ENCODE measurements at places on chromosomes 6 and 20.

GRCh38 chr6:170206317-170206621 is 84.6 kb downstream of the DLL1 start:
- DNase-seq = no peak

GRCh38 chr6:54366667-54367327 is 58.6 kb downstream of the TINAG start:
- no peak for DNase-seq

GRCh38 chr20:32051720-32052089 is 337 bp upstream of the HCK start:
- DNase-seq = no peak

DNA sequence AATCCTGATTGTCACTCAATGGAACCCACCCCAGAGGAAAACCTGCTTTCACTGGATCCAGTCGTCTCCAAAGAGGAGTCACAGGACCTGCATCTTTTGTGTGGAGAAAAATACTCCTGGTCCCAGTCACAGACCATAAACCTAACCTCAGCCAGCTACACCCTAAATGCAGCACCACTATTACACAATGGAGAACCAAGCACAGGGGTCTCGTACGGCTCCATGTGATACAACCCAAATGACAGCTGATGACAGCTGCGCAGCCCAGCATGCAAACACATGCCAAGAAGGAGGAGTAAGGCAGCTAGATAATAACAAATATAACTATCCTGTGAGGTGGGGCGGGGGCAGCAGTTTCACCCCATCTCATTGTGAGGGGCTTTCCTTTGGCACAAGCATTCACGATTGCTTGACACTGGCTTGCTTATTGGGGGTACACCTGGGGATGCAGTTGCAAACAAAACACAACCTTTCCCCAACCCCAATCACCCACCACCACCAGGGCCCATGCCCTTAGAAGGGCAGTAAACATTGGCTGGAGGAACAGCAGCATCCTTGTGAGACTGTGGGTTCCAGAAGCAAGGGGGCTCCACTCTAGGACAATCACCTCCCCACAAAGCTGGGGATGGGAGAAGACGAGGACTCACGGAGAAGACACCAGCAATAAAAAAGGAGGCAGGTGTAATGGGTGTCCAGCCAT is 51.5 kb downstream of the TRERF1 start:
- no peak for DNase-seq

DNA sequence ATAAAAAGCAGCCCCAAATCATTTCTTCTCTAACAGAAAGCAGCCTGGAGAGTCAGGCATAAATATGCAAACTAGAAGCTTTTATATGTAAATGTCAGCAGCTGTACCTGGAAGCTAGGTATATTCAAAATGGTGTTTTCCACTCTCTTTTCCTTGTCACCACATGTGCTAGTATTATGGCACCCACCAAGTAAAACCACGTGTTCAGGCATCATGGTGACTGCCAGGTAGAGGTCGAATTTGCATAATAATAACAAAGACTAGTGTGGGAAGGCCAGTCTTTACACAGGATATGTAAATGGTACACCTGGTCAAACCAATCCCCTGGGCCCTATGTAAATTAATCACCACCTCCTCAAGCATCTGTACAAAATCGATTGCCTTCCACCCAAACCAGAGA is 124.0 kb downstream of the MMUT start:
- no peak for DNase-seq

- DNase-seq = no peak
Observed at GRCh38 chr6:169406034-169406433, 152.4 kb upstream of the THBS2 start.

DNA sequence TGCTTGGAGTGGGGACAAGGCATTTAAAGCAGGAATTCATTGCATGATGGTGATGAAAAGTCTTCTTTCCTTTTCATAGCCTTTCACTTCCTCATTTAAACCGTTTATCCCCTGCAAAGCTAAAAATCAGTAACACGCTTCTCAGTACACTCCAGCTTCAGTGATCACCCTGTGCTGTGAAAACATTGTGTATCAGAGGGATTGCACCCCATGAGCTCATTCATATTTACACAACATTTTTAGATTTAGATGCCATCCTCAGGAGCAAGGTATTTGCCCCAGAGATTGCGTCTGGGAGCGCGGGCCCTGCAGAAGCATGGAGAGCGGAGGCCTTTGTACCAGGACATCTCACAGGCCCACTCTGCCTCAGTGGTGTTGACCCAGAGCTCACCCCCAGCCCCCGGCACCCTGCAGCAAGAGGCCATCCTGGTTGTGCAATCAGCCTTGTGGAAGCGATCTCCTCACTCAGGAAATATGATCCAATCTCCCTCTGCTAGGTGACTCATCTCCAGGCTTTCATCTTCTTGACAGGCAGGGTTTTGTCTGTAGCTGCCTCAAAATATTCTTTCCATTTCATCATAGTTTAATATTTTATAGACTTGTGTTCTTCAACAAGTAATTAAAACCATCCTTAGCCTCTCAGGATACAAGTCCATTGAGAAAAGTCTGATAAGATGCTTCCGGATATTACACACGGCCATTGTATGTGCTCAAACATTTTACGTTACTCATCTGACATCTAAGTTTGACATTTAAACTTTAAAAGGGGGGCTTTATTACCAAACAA is 38.9 kb upstream of the THBS2 start:
- DNase-seq = no peak

DNA sequence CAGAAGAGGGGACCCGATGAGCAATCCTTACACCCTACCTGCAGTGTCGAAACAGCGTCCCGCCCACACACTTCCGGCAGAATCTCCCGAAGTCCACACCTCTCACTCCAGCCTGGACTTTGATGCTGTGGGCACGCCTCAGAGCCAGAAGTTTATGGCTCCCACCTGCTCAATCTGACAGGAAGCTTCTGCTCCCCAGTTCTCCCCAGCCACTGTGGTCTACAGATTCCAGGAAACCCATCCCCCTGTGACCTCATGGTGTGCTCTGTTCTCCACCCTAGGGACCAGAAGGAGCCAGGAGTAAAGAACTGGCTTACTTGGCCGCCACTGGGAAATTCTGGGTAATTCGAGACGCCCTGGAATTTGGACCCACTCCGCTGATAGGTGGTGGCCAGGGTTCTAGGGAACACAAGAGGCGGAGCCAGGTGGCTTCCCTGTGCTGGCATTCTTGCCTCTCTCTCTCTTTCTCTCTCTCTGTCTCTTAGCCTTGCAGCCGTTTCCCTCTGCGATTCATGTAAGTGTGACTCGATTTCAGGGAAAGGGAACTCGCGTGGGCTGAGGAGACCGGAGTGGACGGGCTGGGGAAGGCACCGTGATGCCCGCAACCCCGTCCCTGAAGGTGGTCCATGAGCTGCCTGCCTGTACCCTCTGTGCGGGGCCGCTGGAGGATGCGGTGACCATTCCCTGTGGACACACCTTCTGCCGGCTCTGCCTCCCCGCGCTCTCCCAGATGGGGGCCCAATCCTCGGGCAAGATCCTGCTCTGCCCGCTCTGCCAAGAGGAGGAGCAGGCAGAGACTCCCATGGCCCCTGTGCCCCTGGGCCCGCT is at the start of gene TRIM15:
TSS of gene TRIM15 (plus strand) at position 457 of the 828 bp plus-strand sequence. CDS start at position 596, 139 bp downstream.
- DNase-seq = no peak

GRCh38 chr20:44910690-44911262 is 916 bp downstream of the PABPC1L start:
- DNase-seq = no peak

DNA sequence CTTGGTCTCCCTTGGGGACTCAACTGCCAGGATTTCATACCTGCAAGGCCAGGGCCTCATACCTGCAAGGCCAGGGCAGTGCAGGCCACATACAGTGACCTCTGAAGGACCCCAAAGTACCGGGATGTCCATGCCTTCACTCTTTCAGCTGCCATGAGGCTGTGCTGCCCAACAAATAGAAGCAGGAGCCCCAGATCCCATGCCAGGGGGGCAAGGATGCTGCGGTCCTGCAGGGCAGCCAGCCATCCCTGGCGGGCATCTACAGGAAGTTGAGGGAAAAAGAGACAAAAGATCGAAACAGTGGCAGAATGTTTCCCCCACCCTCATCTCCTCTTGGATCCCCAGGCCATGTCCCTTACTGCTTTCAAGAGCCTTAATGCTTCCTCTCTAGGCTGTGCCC is 799 bp downstream of the NRM start:
- no peak for DNase-seq

DNA sequence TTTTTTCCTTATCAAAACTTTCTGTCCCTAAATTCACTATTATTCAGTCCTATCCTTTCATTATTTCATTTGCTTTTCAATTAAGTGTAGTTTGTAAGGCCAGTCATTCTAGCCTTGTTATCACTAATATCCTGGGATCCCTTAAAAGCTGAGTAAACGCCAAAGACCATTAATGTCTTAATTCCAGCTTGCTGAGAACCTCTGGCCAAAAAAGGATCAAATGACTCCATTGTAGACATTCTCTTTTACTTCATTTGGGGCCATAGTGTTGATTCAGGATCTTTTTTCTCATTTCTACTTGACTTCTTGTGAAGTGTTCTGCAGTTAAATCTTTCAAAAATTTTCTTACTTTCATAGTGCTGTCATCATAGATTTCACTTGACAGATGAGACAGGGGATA is 379.7 kb downstream of the LAMA2 start:
- no peak for DNase-seq

DNA sequence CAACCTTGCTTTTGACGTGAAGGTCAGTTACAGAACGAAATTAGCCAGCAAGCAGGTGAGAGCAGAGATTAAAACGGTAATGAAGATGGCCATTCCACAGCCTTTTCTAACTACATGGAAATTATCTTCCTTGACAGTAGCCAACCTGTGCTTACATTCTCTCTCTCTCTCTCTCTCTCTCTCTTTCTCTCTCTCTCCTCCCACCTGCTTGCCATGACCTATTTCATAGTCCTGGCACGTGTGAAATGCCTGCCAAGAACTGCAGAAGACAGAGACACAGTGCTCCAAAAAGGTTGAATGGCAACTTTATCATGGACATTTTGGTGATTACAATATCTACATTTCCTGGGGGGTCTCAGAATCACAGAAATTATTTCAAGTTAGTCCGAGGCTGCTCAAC is 38.5 kb upstream of the SALL4 start:
- DNase-seq = no peak

Data from NCI-H1694 treated with DMSO at 0.1 percent for 48 hours (cell line).